ENCODE measurements at places on chromosomes 7 and 10.

DNA sequence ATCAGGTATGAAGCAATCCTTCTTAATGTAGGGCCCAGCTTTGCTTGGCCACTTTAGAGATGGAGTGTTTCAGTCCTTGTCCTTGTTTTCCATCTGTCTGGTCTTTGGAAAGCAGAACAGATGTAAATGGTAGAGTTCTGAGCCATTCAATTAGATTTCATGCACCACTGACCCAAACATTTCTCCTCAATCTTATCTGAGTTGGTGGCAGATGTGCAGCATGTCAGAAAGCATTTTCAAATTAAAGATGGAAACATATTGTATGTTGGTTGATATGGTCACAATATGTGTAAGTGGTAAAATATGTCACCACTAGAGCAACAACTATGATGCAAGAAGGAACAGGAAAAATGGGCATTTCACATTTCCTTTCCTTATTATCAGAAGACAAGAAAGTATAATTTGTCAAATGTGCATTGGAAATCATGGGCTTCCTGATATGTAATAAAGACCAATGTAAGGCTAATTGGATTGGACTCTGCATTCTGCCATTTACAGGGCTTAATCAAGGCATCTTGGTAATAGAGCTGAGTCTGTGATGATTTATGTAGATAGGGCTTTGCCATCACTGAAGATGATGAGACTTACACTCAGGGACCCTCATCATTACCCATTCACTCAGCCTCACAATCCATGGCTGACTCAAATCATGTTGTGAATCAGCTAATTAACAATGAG lies 750.7 kb downstream of the NRG3 start:
- no peak for DNase-seq

- no peak for DNase-seq
These were observed 88.6 kb downstream of the RNF216 start for GRCh38 chr7:5692845-5693278.

- no peak for DNase-seq
These were observed 167.9 kb upstream of the KIAA1217 start for GRCh38 chr10:24041034-24041433.

DNA sequence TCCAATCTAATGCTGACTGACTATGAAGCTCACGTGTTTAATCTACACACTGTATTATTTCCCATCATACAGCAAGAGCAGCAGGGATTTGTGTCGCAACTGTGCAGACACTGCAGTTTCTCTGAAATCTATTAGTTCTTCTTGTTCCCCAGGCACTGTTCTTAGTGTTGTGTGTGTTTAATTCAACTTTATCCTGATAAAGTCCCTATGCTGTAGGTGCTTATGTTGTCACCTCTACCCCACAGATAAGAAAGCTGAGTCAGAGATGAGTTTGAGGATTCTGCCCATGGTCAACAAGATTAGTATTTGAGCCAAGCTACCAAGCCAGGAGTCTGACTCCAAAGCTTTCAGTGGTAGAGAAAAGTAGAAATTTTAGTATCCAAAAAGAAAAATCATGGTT lies 22.5 kb upstream of the EPHB6 start:
- no peak for DNase-seq

- DNase-seq = no peak
These were observed 91.2 kb downstream of the OTUD1 start for GRCh38 chr10:23530079-23530478.

DNA sequence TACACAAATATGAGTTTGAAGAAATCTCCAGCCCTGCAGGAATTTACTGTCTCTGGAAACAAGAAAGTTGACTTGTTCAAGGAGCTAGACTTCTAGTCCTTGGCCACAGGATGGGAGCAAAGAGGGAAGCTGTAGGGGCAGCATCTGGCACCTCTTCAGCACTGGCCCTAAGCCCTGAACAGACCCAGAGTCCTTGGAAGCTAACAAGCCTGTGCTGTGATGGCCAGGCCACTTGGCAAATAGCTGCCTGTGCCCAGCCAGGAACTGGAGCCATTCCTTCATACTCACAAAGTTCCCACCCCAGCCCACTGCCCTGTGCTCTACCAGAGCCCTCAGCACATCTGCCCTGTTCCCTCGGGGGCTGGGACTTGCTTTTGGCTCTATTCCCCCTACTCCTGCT lies 9.4 kb upstream of the COL13A1 start:
- DNase-seq = no peak

- DNase-seq = peak; percentile 34
These were observed 34.5 kb upstream of the LYZL1 start for GRCh38 chr10:29254123-29255046.

GRCh38 chr7:158731761-158732160 lies 27.2 kb upstream of the NCAPG2 start:
- DNase-seq = no peak

DNA sequence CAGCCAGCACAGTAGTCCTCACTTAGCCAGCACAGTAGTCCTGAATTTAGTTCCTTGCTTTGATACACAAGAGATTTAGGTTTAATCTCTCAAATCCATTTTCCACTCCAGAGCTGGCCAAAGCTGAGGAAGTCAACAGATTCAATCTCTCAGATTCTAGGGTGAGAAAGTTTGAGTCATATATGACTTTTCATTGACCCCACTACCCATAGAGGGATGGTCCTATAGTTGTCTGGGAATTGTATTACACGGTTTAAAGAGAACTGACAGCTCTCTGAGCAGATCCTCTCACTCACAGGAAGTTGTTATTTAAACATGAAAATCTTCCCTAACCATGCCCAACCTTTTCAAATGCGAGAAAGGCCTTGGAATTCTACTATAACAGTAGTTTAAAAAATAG lies 641.8 kb upstream of the SEMA3D start:
- no peak for DNase-seq

GRCh38 chr10:110382695-110383094 lies 78.0 kb upstream of the SMNDC1 start:
- no peak for DNase-seq

DNA sequence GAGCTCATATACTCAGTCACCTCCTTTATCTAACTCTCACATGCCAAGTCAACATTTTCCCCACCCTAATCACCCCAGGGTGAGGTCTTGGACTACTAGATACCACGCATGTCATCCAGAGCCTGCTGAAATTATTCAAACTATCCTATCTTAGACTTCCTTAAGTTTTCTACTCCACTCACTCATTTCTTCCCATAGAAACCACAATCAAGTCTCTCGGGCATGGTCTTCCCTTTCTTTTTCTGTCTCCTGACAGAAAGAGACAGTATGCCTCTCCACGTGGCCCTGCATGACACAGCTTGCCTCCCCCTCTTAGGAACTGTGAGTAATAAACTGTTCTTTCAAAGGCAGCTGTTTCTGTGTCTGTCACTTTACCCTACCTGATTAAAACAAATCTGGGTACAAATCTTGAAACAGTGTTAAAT lies 29.4 kb downstream of the TAS2R41 start:
- DNase-seq = no peak

DNA sequence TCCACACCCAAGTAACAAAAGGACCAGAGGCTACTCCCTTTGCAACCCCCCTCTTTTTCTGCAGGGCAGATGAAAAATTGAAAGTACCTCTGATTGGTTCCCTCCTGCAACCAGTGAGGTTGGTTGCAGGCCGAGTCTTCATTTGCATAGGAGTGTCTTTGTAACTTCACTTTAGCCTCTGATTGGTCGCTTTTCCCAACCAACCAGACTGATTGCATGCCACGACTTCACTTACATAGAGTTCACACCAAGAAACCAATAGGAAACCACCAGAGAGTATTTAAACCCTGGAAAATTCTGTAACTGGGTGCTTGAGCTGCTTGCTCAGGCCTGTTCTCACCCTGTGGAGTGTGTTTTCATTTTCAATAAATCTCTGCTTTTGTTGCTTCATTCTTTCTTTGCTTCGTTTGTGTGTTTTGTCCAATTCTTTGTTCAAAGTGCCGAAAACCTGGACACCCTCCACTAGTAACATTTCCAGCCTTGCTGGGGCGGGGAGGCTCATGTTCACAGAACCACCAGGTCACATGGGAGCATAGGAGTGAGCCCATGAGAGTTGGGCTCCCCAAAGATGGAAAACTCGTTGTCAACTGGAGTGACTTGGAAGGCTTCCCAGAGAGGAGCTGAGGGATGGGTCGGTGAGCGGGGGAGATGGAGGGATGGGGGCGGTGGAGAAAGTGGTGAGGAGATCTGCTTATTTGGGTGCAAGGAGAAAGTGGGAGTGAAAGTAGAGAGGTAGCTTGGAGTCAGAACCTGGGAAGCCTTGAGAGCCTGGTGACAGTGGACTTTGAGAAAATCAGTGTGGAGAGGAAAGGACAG lies 223.6 kb downstream of the GFRA1 start:
- no peak for DNase-seq

DNA sequence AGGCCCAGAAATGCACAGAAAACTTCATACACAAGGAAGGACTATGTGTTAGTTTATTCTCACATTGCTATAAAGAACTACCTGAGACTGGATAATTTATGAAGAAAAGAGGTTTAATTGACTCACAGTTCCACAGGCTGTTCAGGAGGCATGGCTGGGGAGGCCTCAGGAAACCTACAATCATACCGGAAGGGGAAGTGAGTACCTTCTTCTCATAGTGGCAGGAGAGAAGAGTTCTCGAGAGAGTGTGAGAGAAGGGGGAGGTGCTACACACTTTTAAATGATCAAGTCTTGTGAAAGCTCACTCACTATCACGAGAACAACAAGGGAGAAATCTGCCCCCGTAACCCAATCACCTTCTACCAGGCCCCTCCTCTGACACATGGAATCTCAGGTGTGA lies 16.8 kb upstream of the RAMP3 start:
- DNase-seq = no peak

GRCh38 chr10:63206997-63207811 lies 74.1 kb downstream of the NRBF2 start:
- DNase-seq = no peak

DNA sequence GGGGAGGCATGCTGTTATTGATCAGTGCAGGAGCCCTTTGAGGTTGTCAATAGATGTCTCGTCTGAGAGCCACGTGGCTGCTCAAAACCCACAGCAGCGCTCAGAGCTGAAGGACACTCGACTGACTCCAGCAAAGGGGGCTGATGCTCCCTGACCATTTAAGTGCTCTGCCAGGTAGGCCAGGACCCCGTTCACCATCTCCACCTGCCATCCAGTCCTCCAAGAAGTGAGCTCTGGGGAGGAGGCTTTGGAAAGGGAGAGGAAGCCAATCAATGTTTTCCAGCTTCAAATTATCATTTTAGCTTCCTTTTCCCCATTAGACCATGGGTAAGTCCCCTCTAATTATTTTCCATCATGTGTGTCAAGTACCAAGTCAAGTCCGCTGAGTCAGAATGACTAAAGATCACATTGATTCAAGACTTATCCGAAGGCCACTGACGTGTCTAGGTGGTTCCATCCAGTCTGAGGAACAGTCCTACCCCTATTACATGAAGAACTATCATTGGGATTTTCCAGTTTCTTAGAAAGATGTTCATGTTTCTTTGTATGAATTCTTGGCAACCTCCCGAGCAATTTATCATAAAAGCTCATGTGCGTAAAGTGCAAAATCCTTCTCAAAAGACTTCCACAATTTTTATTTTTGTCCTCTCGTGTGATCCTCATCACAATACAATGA lies 302.6 kb upstream of the LYZL1 start:
- no peak for DNase-seq

DNA sequence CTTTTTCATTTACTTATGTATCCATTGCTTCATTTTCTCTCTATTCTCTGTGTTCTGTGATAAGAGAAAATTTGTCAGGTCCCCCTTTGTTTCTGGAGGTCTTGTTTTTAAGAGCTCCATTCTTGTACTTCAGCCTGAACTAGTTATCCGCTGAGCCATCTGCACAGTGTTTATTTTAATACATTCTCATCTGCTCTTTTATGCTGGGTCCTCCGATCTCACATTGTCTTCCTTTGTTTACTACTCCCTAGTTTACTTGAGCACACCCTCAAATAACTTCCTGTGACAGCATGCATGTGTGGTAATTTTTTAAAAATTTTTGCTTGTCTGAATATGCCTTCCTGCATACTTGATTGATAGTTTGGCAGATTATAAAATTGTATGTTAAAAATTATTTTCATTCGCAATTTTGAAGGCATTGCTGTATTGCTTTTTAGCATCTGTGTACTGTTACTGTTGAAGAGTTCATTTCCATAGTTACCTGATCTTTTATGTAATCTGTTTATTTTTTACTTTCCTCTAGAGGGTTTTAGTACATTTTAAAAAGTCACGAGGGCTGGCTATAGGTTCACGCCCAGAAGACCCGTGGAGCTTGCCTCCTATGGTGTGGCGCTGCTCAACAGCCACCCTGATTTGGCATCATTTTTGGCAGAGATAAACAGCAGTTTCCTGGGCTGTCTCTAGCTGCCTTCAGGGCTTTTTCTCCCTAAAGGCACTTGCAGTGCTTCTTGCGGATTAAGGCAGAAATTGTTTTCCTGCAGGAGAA lies 31.9 kb downstream of the RSBN1L start:
- DNase-seq = no peak

GRCh38 chr7:101816595-101817470 lies 593 bp upstream of the CUX1 start:
- DNase-seq = peak; percentile 77

GRCh38 chr7:108034586-108034985 lies 31.6 kb upstream of the LAMB1 start:
- DNase-seq = no peak
